ENCODE measurements at places on chromosomes 1 and 21. TPM values are rescaled to one million over a fixed set of nuclear protein-coding genes. Genes with fewer than 3 reads are reported as not detected.

TFF2 gene
- total RNA-seq, result not detected

LCE3D gene
- total RNA-seq, result not detected

CD164L2 gene
- not detected for total RNA-seq

DNA sequence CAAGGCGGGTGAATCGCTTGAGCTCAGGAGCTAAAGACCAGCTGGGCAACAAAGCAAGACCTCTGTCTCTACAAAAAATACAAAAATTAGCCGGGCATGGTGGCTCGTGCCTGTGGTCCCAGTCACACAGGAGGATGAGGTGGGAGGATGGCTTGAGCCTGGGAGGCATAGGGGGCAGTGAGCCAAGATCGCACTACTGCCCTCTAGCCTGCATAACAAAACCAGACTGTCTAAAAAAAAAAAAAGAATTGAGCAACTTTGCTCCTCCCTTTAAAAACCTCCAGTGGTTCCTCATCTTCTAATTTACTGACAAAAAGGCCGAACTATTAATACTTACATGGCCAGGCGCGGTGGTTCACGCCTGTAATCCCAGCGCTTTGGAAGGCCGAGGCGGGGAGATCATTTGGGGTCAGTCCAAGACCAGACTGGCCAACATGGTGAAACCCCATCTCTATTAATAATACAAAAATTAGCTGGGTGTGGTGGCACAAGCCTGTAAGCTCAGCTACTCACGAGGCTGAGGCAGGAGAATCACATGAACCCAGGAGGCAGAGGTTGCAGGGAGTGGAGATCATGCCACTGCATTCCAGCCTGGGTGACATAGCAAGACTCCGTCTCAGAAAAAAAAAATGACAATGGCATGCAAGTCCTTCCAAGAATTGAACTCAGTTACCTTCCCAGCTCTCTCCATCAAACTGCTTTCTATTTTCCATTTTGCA is 4.4 kb downstream of the ACBD3 start:
- DNase-seq, result peak; percentile 23

GRCh38 chr1:158534496-158534895 is 19.7 kb downstream of the OR6Y1 start:
- DNase-seq, result no peak

TMEM82 gene
- not detected for total RNA-seq

FAM131C gene
- 4.5 TPM for total RNA-seq

- no peak for DNase-seq
Measured at GRCh38 chr1:54794451-54795355, 6.4 kb downstream of the TTC22 start.

DNA sequence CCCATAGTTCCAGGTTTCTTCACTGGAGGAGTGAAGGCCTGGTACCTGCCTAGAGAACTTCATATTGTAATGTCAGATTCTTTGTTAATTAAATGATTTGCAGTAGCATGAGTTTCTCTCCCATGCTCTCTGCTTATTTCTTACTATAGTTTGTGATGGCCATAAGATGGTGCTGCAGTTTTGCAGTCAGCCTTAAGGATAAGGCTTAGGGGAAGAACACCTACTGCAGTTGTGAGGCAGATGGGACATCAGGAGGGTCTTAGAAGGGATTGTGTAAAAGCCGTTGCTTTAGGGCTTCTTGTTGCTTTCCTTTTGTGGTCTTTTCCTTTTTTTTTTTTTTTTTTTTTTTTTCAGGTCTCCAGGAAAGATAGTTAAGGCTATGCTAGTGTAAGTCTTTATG is 61.8 kb downstream of the MACF1 start:
- no peak for DNase-seq

DNA sequence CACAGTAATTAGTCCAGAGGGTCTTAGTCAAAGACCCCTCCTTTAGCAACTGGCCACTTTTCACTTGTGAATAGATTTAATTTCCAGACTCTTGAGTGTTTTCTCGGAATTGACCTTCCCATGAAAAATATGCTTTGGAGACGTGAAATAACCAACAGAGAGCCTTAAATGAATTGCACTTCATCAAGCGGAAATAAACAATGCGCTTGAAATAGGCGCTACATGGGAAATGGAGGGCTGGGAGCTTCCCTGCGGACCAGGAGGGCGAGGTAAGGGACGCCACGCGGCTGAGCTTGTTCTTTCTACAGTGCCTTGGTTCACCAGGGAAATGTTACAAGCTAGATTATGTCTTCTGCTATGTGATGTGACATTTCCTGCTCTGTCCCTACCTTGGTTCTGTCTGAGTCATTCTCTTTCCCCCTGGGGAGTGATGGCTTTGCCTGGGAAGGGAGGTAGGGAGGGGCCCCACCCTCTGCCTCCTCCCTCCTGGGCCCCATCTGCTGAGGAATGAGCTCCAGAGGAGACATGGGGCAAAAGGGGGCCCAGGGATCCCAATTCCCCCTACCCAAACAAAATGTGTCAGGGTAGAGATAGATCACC is 619.3 kb downstream of the PTPRU start:
- DNase-seq, result no peak

SELENON gene
- 75.1 TPM for total RNA-seq
